ENCODE measurements at places on chromosomes 11 and 22.

DNA sequence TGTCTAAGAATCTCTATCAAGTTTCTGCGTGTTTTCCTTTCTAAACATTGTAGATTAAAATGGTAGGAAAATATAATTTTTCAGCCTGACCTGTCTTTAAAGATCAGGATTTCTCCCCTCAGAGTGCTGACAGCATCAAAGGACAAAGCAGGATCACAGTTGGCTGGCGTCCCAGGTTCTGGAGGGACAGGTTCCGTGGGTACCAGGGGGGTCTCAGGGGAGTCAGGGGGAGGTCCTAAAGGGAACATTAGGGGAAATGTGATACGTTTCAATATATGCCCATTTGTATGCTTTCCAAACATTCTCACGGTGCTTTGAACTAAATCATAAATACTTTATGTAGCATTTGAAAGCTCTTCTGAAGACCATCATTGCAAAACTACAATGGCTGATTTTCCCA is 3.4 kb downstream of the MMP3 start:
- no peak for DNase-seq

DNA sequence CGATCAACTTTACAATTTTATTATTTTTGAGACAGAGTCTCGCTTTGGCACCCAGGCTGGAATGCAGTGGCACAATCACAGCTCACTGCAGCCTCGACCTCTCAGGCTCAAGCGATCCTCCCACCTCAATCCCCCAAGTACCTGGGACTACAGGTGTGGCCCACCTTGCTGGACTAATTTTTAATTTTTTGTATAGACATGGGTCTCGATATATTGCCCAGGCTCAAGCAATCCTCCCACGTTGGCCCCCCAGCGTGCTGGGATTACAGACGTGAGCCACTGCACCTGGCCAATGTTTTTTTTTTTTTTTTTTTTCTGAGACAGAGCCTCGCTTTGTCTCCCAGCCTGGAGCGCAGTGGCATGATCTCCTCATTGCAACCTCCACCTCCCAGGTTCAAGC is 2.0 kb upstream of the PPFIA1 start:
- DNase-seq, result no peak

DNA sequence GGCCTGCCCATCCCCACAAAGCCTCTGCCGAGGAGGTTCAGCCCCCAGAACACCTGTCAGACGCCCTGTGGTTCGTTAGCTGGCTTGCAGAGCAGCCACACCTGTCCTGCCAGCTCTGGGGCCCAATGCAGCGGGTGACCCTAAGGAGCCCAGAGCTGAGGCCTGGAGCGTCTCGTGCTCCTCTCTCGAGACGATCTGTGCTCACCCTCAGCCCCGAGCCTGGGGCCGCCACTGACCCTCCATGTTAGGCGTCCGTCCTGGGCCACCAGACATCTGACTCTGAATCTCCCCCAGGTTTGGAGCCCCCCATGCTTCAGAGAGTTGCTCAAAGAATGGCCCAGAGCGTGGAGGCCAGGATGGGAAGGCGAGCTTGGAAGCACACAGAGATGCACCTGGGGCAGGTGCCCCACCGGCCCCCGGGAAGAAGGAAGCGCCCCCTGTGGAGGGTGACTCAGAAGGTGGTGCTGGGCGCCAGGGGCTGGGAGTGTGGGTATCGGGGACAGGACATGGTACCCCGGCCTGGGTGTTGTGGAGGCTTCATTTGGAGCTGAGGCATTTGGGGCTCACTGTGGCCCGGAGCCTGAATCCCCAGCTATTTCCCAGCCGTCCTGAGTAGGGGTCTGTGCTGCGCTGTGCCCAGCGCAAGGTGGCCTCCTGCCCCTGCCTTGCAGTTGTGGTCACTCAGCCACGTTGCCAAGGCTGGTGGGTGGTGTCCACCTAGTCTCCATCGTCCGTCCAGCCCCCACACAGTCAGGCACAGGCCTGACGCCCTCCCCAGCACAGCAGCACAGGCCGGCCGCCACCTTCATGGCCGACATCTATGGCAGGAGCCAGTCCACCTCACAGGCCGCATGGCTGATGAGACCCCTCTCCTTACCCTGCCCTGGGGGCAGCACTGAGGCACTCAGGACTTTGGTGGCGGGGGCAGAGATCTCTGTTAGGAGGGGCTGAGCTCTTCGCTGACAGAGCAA is 36.2 kb downstream of the SBF1 start:
- no peak for DNase-seq

- DNase-seq, result no peak
Measured at GRCh38 chr22:39656495-39657490, 86.2 kb downstream of the CACNA1I start.

- DNase-seq, result no peak
Measured at GRCh38 chr11:123406441-123407129, 23.5 kb upstream of the GRAMD1B start.

- DNase-seq, result no peak
Measured at GRCh38 chr22:42732081-42732480, 11.4 kb upstream of the A4GALT start.

DNA sequence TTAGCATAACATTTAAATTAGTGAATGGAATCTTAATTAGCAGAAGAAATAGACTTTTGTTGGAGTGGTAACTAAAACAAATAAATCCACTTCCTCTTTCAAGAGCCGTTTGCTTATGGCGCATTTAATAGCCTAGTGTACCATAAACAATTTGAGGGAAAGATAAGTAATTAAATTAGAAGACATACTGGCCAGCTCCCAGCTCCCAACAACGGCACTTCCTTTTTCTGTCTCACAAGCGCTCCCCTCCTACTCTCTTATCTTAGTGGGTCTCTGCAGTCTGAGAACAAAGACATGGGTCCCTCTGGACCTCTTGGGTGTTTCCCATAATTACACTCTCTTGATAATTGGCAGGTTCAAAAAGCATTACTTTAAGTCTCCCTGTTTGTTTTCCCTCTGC is 146.0 kb downstream of the OPCML start:
- DNase-seq, result no peak

DNA sequence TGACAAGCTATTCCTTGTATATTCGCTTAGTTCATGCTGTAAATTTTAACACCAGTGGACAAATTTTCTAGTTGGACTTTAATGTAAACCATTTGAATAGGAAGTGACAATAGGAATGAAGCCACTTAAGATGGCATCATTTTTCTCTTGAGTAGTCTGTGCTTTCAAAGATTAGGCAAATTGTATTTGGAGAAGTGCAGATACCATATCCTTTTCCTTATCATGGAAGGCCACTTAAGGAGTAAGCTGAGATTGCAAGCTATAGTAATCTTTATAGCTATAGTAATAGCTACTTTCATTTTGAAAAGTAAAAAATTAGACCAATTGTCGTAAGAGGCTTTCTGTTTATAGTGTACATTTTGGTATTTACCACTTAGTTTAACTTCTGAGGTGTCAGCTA is 12.8 kb downstream of the CAPRIN1 start:
- DNase-seq, result no peak
